ENCODE measurements at places on chromosomes 1 and 21.

DNA sequence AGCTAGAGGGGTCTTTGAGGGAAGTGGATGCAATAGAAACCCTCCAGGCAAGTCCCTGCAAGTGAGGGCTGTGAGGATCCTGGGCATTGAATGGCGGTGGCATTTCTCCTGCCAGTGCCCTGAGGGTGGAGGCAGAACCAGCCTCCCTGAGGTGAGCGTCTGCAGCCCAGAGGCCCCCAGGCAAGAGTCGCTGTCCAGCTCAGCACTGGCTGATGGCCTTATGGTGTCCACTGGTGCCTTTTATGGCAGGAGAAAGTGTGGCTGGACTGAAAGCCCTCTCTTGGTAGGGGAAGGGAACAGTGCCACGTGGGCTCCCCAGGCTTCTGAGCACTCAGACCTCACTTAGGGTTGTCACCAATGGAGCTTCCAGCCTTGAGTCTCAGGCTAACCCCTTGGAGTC lies 77.3 kb downstream of the SH3BGR start:
- DNase-seq: no peak

GRCh38 chr1:185694081-185694480 lies 40.1 kb upstream of the HMCN1 start:
- no peak for DNase-seq

DNA sequence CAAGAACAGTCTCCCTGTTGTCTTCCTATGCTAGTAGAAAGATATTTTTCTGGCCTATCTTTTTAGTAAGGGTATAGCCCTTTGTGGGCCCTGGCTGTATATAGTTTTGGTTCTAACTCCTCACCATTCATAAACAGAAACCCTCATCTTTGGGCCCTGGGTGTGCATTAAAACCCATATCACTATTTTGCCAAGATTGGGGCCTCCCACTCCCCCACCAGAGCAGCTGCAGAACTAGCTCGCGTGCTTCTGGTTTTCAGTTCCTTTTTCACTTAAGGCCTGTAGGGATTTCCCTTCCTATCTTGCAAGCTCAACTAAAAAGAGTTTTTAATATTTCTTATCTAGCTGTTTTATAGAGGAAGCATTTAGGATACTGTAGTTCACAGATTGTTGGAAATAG lies 106.4 kb downstream of the RGL1 start:
- no peak for DNase-seq

DNA sequence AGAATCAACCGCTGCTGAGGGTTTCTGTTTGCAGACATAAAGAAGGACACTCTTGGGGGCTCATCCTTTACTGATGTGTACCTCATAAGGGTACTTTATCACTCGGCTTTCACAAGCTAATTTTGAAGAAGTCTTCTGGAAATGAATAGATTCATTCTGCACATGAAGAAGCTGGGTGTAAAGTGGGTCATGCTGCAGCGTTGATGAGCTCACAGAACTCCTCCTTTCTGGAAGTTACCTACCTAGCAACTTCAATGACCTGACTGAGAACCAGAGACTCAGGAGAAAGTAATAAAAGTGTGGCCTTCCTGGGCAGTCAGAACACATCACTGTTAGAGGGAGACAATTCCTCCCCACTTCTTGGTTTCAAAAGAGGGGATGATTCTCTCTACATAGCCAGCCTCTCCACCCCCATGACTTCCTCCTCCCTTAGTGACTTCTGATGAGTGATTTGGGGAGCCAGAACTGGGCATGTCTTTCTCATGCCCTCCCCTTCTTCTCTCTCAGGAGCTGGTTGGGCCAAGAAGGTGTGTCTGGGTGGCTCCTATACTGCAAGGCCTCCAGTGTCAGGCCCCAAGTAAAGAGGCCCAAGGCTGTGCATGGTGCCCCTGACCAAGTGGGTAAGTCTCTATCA lies 27.0 kb downstream of the PCNX2 start:
- DNase-seq: no peak

DNA sequence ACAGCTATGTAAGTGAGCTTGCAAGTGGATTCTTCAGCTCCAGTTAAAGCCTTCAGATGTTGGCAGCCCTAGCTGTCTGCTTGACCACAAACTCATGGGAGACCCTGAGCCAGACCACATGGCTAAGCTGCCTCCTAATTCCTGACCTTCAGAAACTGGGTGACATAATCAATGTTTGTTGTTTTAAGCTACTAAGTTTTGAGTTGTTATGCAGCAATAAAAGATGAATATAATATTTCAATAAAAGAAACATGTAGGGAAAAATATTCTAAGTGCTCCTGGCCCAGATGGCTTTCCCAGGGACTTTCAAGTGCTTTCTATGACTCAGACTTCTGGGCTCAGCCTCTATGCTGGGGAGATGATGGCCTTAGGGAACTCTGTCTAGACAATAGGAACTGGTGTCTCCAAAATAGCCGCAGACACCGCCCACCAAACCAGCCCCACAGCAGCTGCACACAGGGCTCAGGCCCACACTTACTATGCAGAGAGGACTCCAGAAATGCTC lies 20.3 kb upstream of the AZIN2 start:
- DNase-seq: no peak

Data from stimulated activated CD4-positive, alpha-beta T cell treated with anti-CD3 and anti-CD28 coated beads, Interleukin-1b, Interleukin-23, amount 100 ng/mL, for 24 hours (primary cell).